CD4-positive, alpha-beta T cell (primary cell): ENCODE measurements at places on chromosomes 16 and 17.

DNA sequence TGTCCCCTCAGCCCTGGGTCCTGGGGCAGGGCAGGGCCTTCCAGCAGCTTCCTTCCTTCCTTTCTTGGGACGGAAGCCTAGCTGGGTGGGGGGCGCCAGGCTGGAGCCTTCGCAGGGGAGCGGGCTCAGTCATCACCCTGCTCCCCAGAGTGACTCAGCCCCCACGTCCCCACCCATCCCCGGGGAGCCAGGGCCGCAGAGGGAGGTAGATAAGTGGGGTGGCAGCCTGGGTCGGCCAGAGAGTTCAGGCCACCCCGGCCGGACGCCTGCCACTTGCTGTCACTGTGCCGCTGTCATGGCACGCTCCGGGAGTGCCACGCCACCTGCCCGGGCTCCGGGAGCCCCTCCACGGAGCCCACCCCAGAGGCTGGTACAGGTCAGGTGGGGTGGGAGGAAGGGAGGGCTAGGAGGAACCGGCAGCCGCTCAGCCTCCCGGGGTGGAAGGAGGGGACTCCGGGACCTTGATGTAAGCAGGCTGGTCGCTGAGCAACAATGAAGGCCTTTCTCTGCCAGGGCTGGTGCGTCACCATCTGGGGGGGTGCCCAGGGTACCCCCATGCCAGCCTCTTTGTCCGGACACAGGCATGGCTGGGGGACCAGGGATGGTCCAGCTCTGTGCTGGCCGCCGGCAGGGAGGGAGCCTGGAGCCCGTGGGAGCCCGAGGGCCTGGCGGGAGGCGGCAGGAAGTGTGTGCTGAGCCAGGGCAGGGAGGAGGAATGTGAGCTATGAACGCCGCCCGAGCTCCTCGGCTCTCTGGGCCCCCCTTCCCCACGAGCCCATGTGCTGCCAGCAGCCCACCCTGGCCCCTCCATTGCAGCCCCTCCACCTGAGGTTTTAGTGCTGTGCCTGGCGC, 6.6 kb downstream of the NHERF2 start:
- no peak for DNase-seq

DNA sequence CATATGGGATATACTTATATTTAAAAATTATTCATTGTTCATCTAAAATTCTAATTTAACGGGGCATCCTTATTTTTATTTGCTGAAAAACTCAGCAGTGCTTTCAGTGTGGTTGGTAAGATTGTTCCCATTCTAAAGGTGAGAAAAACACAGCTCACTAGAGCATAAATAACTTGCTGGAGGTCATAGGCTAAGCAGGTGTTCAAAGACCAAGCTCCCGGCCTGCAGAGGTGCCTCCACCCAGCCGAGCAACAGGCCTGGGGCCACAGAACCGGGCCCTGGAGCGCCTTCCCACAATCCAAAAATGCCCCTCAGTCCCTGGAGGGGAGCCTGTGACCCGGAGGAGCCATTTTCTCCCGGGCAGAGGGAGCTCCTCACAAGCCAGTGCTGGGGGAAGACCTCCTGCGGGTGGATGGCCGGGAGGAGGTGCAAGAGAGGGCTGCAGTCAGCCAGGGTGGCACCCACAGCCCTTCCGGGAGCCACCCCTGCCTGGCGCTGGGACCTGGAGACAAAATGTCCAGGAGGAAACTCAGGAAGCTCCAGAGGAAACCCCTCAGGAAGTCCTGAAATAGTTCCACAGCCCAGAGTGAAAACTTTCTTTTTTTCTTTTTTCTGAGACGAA, 14.7 kb downstream of the ABR start:
- no peak for DNase-seq

DNA sequence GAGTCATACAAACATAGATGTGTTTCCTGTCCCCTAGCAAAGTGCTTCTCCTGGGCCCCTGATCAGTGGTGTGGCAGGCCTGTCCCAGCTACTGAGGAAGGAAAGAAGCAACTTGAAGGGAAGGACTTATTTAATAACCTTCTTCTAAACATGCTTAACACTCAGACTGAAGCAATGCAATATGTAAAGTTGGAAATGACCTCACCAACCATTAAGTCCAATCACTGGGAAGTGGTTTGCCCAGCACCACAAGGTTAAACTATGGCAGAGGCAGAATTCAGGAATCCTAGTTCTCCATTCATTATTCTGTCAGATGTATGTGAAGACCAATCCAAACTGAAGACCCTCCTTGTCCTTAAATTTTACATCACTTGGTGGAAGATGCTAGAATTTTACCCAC, 39.1 kb downstream of the CENPV start:
- no peak for DNase-seq

GRCh38 chr16:48113001-48113400, 42.8 kb downstream of the ABCC12 start:
- no peak for DNase-seq

DNA sequence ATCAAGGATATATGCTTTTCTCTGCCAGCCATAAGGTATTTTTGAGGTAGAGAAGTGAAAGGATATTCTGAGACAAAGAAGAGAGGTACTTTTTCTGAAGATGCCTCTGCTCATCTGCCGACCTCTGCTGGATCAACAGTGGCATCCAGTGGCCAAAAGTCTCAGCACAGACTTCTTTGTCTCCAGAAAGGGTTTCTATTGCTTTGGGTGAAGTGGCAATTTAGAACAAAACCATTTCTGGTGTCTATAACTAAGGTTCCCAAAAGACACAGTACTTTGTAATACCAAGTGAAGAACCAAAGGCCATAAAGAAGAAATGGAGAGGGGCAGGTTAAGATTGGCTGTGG, 155.2 kb upstream of the C17orf78 start:
- peak; percentile 1 for DNase-seq

DNA sequence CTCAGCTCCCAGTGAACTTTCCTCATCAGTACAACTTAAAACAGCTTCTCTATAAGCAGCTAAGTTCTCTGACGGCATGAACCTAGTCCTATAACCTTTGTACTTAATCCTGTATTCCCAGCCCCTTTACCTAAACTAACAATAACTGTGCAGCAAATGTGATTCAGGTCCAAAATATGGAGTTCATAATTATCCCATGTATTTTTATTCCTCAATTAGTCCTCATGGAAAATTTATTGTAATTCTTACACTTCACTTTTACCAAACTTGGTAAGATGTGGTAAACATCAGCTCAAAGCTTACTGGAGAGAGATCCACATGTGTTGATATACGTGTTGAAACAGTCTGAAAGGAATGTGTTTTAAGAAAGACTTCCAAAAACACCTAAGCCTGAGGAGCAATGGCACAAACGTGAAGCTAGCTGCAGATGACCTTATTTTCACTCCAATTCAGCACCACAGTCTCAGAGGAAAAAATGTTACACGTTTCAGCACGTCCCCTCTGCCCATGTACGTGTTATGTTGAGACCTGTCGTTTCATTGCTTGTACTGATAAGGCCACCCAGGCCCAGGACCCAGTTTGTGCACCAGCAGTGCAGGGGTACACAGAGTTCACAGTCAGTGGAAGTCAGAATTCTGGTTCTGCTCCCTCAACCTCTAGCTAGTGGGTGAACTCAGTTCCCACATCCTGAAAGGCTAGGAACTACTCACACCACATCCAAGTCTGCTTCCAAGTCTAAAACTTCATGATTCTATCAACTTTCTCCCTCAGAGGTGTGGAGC, 7.1 kb downstream of the USP31 start:
- DNase-seq: no peak

GRCh38 chr17:9705745-9706144, 60.4 kb downstream of the USP43 start:
- no peak for DNase-seq

DNA sequence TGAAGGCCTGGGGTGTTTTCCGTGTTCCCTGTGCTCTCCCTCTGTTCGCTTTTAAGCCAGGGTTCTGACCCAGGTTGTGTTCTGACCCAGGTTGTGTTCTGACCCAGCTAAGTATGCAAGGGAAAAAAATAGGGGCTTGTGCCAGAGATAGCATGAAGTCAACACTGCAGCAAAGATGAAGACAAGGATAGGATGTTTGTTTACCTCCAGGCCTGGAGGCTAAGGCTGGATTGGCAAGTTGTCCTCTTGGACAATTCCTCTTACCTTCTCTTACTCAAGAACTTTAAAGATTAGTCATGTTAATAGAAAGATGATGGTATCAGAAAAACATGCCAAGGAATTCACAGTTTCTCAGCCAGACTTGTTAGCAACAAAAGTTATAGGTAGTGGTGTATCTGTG, 19.4 kb downstream of the LYRM9 start:
- no peak for DNase-seq

DNA sequence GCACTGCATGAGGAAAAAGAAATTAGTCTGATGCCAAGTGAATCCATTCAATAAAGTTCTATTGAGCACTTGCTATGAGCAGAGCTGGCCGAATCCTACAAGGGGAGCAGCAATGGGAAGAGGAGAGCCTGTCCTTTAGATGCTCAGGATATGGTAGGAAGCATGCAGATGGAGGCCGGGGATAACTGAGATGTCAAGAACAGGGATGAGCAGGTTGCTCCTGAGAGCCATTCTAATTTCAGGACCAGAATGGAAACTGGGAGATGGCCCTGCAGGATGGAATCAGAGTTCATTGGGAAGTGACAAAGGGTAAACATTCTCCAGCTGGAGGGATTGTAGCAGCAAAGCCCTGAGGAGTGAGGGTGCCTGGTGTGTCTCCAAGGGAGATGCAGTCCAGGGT, 88.0 kb downstream of the CBLN1 start:
- DNase-seq: no peak

DNA sequence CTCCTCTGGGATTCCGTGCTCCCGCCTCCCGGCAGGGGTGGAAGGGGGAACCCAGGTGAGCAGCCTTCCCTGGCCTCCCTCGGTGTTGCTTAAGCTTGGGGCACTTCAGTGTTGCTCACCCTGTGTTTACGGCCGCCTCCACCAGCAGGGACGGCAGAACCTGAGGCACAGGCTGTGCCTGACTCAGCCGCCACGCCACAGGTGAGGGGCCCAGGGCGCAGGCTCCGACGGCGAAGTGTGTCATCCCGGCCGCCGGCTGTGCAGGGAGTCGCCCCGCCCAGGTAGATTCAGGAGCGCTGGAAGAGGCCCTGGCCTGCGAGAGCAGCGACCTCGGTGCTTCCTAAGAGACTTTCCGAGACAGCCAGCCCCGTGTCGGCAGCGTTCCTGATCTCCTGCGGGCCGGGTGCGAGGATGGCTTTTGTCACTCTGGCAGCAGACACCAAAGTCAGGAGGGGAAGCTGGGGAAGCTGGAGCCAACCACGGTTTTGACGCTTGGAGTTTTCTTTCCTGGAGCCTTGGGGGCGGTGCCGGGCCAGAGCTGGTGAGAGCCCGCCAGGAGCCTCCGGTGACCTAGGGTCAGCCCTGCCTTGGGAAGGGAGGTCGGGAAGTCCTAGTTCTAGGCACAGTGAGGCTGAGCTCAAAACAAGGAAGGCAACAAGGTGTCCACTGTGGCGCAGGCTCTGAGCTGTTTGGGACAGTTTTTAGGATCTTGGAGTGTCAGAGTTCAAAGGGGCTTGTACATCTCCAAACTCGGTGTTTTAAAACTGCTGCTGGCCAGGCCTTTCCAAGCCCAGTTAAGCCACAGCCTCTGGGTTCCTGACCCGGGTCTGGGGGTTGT, 2.1 kb downstream of the GSE1 start:
- DNase-seq: no peak

DNA sequence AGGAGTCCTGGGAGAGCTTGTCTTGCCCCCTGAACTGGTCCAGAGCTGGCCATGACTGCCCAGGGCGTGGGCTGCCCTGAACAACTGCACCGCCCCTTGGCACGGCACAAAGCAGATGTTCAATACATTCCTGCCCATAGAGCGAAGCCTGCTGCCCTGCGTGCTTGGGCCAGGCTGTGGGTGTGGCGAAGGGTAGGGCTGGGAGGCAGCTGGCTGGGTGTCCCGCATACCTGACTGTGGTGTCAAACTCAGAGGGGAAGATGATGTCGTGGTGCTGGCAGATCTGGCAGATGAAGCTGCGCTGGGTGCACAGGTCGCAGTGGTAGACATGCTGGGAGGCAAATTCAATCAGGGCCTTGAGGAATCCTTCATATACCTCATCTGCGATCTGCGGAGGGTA, 124.2 kb upstream of the SMURF2 start:
- DNase-seq: no peak

- DNase-seq: no peak
Observed at GRCh38 chr17:44842748-44843147, 4.9 kb upstream of the HIGD1B start.

DNA sequence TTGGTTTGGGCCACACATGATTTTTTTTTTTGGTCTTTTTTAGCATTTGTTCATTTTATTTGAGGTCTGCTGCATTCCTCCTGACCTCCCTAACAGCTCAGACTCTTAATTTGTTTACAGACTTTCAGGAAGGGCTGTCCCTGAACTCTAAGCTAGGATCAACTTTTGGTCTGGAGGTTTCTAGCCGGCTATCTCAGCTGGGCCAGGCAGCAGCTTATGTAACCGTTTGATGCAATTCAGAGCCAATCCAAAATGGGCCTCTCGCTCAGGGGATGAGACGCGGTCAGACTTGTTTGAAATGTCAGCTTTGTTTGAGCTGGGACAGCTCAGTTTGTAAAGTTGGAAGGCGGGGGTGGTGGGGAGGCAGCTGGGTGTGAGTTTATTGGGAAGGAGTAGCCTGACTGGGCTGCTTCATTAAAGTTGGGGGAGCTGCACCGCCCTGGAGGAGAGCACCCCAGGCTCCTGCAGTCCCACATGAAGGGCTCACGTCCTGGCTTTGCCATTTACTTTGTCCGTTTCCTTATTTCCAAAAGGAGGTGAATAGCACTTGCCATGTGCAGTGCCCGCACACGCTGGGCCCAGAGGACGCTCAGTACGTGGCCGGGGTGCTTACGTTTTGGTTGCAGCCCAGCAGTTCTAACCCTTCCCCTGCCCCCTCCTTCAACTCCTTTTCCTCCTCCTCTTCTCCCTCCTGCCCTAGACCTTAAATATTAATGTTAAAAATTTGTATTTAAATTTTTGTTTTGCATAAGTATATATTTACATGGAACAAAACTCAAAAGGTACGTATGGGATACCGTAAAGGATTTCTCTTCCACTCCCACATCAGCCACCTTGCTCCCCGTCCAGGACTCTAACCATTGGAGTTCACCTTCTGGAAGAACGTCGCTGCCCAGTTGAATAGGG, 121.2 kb downstream of the SNX29 start:
- DNase-seq: no peak

DNA sequence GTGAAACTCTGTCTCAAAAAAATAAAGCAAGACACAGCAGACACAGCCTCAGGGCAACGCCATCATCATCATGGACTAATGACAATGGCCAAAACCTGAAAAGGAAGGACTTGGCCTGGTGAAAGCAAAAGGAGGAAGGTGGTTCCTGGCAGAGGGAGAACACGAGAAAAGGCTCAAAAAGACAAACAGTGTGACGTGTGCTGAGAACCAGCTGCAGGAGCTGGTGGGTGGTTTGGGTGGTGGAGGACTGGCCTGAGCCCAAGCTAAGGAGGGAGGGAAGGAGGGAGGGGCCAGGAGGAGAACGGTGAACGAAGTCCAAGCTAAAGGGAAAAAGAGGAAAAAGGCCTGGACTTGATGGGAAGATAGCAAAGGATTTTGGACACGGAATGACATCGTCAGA, 85.1 kb downstream of the SLC39A11 start:
- DNase-seq: no peak

- DNase-seq: no peak
Observed at GRCh38 chr16:81394966-81395655, 49.5 kb upstream of the CMIP start.

GRCh38 chr16:14205666-14206065, 134.5 kb downstream of the MRTFB start:
- no peak for DNase-seq

- DNase-seq: no peak
Observed at GRCh38 chr16:10206865-10207264, 24.6 kb upstream of the GRIN2A start.
